ENCODE measurements at places on chromosomes 3 and 15.

GRCh38 chr15:28128031-28128430 lies 28.9 kb upstream of the OCA2 start:
- DNase-seq, result no peak

DNA sequence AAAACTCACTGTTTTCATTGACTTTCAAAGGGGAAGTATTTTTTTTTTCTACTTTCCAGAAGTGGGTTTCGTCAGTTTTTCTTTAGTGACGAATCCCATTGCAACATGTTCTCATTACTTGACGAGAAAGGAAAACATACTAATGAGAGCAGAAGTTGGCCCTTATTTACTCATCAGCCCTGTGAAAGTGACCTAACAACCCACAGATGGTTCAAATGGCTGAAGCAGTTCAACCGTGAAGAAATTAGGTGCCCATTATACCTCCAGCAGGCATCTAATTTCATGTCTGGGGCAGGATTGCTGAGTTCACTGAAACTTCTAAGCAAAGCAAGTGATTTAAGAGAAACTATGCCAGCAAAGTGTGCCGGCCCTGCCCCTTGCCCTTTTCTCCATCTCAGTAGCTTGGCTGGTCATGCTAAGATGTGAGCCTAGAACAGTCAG lies 9.0 kb downstream of the AQP9 start:
- no peak for DNase-seq

- no peak for DNase-seq
These were observed 636 bp upstream of the LRRC58 start for GRCh38 chr3:120349855-120350125.

- no peak for DNase-seq
These were observed 34.0 kb upstream of the PLOD2 start for GRCh38 chr3:146195030-146195429.

DNA sequence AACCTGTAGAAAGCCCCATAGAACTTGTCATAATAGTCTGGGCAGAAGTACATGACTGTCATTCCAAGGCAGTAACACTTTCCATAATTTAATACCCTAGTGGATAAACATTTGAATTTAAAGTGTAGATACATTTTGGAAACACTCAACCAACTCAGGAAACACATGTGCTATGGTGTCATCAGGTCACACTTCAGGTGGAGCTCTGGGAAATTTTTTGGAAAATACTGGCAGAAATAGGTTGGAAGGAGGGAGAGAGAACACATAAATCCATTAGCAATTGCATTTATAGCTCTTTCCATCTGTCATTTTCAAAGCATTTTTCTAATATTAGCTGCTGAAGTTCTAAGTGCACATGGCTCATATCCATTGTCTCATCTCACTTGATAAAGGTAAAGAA lies 135.7 kb downstream of the MEIS2 start:
- DNase-seq, result no peak

DNA sequence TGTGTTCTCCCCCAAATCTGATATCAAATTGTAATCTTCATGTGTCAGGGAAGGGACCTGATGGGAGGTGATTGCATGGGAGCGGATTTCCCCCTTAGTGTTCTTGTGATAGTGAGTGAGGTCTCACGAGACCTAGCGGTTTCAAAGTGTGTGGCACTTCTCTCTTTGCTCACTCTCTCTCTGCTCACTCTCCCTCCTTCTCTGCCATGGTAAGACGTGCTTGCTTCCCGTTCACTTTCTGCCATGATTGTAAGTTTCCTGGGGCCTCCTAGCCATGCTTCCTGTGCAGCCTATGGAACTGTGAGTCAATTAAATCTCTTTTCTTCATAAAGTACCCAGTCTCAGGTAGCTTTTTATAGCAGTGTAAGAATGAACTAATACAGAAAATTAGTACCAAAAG lies 30.6 kb upstream of the OR5H6 start:
- DNase-seq, result no peak

GRCh38 chr15:84835661-84836337 lies 18.6 kb downstream of the ALPK3 start:
- no peak for DNase-seq

- DNase-seq, result peak; percentile 68
These were observed 71.5 kb upstream of the PLXNA1 start for GRCh38 chr3:126911162-126912026.

DNA sequence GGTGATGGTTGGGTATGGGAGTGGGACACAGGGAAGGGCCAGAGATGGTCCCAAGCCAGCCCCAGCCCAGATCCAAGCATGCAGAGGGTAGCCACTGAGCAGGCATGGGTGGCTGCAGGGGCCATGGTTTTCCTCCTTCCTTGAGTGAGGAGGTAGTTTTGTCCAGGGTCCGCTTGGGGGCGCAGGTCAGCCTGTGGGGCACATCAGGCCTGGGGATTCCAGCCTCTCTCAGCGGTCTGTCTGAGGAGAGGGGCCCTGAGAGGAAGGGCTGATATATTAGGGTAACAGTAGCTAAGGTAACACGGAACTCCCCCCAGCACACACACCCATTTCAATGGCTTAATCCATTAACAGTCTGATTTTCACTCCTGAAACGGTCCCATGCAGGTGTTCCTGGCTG lies 22.7 kb upstream of the LCTL start:
- no peak for DNase-seq

- no peak for DNase-seq
These were observed 302.2 kb upstream of the CTDSPL start for GRCh38 chr3:37559461-37559860.

GRCh38 chr3:178487752-178488151 lies 48.5 kb upstream of the KCNMB2 start:
- DNase-seq, result no peak
